ENCODE measurements at places on chromosomes 16 and 17. TPM values are rescaled to one million over a fixed set of nuclear protein-coding genes. Genes with fewer than 3 reads are reported as not detected.

CDH8 gene
- 0.13 TPM for total RNA-seq

TBC1D3B gene
- 4.9 TPM for total RNA-seq

ATP6V0D1 gene
- total RNA-seq = 100 TPM

HSPB9 gene
- 0.07 TPM for total RNA-seq

TPSAB1 gene
- total RNA-seq = not detected

ABI3 gene
- total RNA-seq = 0.20 TPM

CCL18 gene
- total RNA-seq = not detected

KRTAP2-2 gene
- not detected for total RNA-seq

FOXN1 gene
- not detected for total RNA-seq

TERB1 gene
- not detected for total RNA-seq

GPR179 gene
- total RNA-seq = 0.10 TPM

WFIKKN1 gene
- total RNA-seq = 0.26 TPM

KRTAP4-11 gene
- not detected for total RNA-seq

RGS11 gene
- 4.0 TPM for total RNA-seq

C1QTNF8 gene
- total RNA-seq = 0.13 TPM

NUPR1 gene
- 25.6 TPM for total RNA-seq

ST6GALNAC1 gene
- total RNA-seq = not detected

TBC1D28 gene
- not detected for total RNA-seq

CENPV gene
- total RNA-seq = 4.9 TPM

FGF11 gene
- total RNA-seq = 12.9 TPM

NSRP1 gene
- total RNA-seq = 15.2 TPM

MRM1 gene
- 8.3 TPM for total RNA-seq

RAB40B gene
- 9.3 TPM for total RNA-seq

MYH2 gene
- total RNA-seq = not detected

PHB1 gene
- total RNA-seq = 111 TPM

CSH2 gene
- not detected for total RNA-seq

ERN2 gene
- total RNA-seq = not detected

FBXW10 gene
- total RNA-seq = not detected

ZFP3 gene
- 0.92 TPM for total RNA-seq

PLA2G10 gene
- total RNA-seq = not detected

TIMM22 gene
- total RNA-seq = 12.7 TPM

FOXL1 gene
- total RNA-seq = 17.4 TPM

TPSD1 gene
- not detected for total RNA-seq

TNFRSF13B gene
- total RNA-seq = not detected

C16orf92 gene
- not detected for total RNA-seq

KRTAP4-3 gene
- not detected for total RNA-seq

SLC5A2 gene
- 0.07 TPM for total RNA-seq

PITPNC1 gene
- 23.2 TPM for total RNA-seq

ANKRD40CL gene
- total RNA-seq = not detected

PYY gene
- not detected for total RNA-seq

CCL7 gene
- 3.7 TPM for total RNA-seq

SLC13A2 gene
- not detected for total RNA-seq

KREMEN2 gene
- not detected for total RNA-seq

TBC1D3I gene
- 0.07 TPM for total RNA-seq

Measured in smooth muscle cell of the pulmonary artery (primary cell).